ENCODE measurements at places on chromosomes 12 and 14.

GRCh38 chr12:15880721-15881120, 1.5 kb upstream of the STRAP start:
- DNase-seq = no peak

GRCh38 chr14:103006991-103007520, 50.3 kb downstream of the CDC42BPB start:
- no peak for DNase-seq

DNA sequence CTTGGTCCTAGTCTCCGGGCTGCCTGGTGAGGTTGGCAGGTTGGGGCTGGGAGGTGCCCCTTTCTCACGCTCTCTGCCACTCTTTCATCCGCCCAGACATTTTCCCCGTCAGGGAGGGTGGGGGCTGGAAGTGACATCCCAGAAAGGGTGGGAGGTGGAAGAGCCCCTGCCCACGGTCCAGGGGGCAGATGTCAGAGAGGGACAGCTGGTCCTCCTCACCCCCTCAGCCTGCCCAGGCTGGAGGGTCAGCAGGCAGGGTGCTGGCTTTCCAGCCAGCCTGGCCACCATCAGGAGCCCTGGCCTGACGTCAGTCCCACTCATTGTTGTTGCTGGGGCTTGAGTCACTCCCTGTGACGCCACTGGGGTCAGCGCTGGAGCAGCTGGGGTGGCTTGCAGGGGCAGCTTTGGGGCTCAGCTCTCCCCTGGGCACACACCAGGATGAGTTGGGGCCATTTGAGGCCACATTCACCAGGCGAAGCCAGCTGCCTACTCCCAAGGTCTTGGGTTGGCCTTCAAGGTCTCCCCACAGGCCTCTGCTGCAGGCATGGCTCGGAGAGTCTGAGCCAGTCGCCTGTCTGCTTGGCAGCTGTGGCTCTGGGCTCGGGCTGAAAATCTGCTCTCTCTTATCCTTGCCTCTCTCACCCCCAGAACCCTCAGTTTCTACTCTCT, 5.7 kb upstream of the ATG101 start:
- DNase-seq = no peak

GRCh38 chr12:104410326-104410725, 46.4 kb upstream of the CHST11 start:
- DNase-seq = no peak

- no peak for DNase-seq
Observed at GRCh38 chr12:106170285-106170684, 31.5 kb upstream of the NUAK1 start.

DNA sequence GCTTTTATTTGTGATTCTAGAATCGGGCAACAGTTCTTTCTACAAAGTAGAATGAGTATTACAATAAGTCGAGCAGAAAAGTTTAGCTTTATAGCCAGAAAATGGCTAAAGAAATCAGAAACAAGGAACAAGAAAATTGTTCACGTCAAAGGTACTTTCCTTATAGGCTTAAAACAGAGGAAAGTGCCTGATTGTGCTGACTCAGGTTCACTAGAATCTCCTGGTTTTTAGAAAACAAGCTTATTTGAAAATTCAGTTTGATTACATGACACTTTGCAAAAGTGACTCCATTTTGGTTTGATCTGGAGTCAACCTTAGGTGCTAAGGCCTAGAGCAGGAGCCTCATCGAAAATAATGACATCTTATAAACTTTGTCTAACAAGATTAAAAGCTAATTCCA, 564.7 kb upstream of the FLRT2 start:
- no peak for DNase-seq

DNA sequence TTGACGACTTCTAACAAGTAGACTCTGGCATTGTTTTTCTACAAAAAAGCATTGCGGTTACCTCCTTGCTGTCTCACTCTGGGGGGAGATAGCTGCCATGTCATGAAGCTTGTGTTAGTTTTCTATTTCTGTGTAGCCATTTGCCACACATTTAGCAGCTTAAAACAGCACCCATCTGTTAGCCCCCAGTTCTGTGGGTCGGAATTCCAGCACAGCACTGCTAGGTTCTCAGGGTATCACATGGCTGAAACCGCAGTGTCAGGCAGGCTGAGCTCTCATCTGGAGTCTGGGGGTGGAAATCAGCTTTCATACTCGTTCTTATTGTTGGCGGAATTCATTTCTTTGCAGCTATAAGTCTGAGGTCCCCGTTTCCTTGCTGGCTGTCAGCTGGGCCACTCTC, 19.9 kb upstream of the STXBP6 start:
- no peak for DNase-seq

DNA sequence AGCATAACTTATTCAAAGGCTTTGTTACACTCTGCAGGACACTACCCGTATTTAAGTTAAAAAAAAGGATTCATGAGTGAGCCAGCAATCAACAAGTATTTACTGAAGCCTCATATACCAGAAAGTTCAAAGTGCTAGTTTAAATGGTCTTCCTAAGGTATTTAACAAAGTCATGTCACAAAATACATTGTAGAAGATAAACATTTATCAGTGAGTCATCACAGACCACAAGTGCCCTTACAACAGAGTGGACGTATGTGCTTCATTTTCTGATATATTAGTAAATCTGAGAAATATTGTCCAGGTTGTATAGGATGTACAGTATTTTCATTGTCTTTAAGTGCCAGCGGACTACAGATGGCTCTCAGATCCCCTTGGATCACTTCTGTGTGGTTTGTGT, 24.2 kb downstream of the FLRT2 start:
- DNase-seq = no peak

DNA sequence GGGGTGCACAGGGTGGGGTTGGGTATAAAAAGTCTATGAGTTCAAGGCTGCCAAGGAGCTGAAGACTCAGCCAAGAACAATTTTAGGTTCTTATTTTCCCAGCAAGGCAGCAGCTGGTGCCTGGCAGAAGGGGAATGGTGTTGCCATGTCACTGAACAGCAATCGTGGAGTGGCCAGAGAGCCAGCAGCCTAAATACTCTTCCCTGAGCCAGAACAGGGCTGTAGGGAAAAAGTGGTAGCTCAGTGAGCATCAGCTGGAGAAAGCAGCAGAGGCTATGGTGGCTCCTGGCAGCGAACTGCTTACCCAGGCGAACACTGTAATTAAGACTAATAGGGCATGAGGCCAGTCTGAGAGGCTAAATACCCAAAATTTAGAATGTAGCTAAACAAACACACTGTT, 334.9 kb downstream of the RMST start:
- DNase-seq = no peak

DNA sequence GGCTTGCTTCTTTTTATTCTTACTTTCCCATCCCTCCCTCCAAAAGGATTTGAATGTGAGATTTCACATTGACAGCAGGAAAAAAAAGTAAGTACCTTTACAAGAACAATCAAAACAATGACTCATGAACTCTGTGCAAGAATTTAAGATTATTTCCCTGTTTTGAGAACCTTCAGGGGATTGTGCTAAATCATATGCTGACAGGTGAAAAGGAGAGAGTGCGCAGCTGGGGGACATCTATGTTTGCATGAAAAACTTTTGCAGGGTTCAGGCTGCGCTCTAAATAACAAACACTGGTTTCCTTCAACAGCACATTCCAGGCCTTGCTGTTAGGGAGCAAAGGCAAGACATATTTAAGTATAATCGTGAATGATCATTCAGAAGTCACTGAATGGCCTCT, 27.3 kb downstream of the RERG start:
- no peak for DNase-seq

DNA sequence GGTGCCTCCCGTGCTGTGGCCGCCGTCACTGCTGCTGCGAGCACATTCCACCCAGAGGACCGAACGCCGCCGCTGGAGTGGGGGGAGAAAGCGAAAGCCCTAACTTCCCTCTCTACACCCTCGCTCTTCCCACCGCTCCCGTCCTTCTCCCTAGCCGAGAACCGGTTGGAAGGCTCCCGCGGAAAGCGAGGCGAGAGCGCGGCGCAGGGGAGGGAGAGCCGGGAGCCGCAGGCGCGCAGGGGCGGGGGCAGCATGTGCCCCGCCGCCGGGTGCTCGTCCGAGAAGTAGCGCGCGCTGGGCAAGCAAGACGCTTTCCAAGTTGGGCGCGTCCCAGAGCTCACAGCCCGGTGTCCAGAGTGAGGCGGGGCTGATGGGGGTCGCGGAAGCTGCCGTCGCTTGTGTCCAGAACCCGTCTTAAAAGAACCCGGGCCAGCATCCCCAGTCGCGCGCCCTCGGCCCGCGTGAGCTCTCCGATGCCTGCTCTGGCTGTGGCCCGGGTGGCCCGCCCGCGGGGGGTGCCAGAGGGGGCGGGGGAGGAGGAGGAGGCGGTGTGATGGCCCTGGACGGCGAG, at the start of gene TRHDE:
Gene TRHDE, plus strand, starts transcription at position 280 of the 571 bp plus-strand sequence. Its CDS starts 274 bp downstream, at position 554.
- DNase-seq = peak; percentile 39

DNA sequence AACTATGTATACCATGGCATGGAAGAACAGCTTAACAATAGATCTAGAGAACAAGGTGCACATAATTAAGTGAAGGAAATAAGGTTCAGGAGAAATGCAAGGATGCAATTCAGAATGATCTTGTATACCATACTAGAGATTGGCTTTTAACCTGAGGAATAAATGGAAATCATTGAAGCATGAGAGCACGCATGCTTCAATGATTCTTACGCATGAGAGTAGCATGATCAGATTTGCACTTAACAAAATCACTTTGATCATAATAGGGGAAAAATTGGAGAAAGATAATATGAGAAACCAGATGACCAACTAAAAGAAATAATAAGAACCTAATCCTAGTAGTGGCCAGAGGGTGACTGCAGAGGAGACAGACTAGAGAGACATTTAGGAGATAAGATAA, 133.3 kb upstream of the FSCB start:
- no peak for DNase-seq

DNA sequence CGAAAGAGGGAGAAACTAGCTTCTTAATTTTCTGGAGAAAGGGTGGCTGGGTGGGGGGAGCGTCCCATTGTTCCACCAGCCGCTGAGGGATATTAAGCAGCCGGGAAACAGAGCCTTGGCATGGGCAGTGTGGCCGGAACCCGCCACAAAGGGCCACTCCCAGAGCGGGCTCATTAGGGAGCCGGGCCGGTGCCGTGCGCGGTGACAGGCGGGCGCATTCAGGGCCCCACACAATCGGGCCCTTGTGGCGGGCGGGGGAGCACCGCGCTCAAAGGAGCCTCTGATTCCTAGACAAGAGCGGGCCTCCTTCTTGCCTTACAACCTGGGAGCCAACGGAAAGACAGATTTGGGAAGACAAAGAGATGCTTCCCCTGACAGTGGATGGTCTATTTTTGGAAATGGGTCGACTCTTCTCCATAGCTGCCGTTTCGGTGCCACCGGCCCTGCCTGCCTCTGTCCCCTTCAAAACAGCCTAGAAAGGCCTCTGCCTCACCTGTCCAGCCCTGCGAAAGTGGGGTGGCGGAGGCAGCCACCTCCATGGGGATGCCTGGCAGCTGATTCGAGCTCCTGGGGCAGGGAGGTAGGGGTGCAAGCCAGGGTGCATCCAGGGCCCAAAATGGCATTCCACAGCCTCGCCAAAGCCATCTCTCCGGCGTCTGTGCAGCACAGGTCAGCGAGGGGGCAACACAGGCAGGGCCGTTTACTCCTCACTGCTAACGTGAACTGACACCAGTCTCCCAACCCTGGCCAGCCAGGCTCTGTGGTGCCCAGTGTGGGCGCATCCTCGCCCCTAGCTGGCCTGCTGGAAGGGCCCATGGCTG, 10.9 kb downstream of the CCDC85C start:
- DNase-seq = peak; percentile 32

GRCh38 chr12:14840616-14841015, 2.7 kb downstream of the ART4 start:
- DNase-seq = no peak

DNA sequence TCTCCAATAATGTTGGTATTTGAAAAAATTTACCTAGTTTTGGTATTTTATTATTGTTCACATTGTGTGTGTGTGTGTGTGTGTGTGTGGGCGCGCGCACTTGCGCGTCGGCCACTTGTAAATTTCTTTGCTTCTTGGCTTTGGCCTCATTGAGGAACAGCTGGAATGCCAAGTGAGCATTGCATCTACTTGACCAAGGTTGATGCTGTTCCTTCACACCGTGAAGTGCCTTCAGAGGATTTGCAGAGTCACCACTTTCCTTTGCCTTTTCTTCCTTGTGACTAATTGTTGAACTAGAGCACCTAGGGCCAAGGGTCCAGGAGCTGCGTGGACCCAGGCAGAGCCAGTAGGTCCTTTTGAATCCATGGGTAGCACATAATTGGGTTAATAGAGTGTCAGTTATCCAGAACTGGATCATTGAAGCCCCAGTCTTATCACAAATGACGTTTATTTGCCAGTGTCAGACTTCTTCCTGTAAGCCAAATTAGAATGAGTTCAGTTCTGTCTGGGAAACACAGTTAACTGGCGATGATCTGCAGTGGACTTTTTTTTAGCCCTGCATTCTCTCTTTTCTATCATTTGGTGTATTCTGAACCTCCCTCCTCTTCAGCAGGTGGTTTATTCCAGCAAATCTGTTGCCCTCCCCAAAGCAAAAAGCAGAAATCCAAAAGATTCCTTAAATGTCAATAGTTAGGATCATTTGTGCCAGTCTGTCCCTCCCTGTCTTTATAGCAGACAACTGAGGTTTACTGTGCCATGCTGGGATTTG, 2.6 kb downstream of the PPP2R5C start:
- DNase-seq = no peak

GRCh38 chr12:125217308-125217707, 152.1 kb downstream of the AACS start:
- DNase-seq = no peak
